NCI-H146 (cell line): ENCODE measurements at places on chromosomes 7 and 10.

DNA sequence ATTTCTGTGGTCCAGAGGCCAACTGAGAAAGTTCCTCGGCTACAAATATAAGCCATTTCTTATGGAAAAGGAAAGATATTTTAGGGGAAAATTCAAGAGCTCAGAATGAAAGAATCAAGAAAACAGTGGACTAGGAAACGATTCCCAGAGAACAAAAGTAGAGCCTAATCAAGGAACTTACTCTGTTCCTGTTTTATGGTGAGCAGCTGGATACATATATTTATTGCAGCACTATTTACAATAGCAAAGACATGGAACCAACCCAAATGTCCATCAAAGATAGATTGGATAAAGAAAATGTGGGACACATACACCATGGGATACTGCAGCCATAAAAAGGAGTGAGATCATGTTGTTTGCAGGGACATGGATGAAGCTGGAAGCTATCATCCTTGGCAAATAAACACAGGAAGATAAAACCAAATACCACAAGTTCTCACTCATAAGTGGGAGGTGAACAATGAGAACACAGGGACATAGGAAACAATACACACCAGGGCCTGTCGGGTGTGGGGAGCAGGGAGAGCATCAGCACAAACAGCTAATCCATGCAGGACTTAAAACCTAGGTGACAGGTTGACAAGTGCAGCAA lies 298.7 kb downstream of the THSD7A start:
- peak; percentile 43 for DNase-seq

- DNase-seq, result peak; percentile 86
These were observed 4.7 kb upstream of the SPAG6 start for GRCh38 chr10:22340329-22341189.

DNA sequence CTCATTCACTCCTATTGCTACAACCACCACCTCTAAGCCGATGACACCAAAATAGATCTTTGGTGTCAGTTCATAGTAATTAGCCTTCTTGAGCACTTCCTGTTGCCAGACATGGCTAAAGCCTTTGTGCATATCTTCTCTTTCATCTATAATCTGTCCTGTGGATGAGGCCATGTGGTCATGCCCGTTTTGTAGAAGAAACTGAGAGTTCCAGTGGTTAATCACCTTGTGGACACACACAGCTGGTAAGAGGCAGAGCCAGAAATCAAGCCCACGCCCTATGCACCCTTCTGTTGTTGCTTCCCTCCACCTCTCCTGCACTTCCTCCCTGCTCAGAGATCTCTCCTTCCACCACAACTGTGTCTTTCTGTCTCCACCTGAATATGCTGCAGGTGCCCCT lies 285.1 kb upstream of the PFKP start:
- DNase-seq, result no peak

DNA sequence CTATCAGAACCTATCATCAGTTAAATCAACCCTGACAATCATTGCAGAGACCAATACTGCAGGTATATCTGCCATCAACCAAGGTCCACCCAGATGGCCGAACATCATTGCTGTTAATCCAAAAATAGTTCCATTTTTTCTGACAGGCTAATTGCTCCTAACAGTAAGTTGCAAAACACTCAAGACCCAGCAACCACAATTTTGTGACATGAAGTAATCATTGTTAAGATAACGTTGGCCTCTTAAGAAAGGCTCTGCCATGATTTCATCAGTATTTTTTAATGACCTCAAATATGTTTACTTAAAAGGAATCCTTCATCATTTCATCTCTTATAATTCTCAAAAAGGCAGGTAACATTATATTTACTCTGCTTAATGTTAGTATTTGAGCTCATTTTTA lies 553.4 kb upstream of the POM121L12 start:
- DNase-seq, result no peak

GRCh38 chr7:37698782-37699181 lies 15.2 kb downstream of the GPR141 start:
- no peak for DNase-seq
